Glomerular endothelial cell (primary cell): ENCODE measurements at places on chromosomes 13 and 19. TPM values are rescaled to one million over a fixed set of nuclear protein-coding genes. Genes with fewer than 3 reads are reported as not detected.

- DNase-seq: no peak
These were observed 14.6 kb upstream of the DNMT1 start for GRCh38 chr19:10209315-10209714.

Gene LSR
- 1.6 and 7.5 TPM in 2 replicates for total RNA-seq

Gene PRR22
- 0.29 and 0.76 TPM in 2 replicates for total RNA-seq

DNA sequence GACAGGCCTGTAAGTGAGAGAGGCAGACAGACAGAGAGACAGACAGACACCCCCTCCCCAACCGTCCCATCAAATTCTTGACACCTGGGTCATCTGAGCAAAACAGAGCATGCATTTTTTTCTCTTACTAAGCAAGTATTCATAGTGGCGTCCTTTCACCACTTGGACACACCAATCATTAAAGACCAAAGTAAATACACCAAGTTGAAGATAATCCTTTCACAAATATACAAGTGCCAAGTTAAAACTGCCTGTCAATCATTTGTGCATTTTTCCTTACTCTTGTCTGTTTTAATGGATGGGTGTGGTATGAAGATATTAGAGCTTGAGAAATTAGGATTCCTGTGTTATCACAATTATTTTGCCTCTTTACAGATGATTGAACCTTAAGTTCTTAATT, 337.3 kb downstream of the ATP8A2 start:
- no peak for DNase-seq

Gene RTBDN
- total RNA-seq: not detected in 2 replicates

DNA sequence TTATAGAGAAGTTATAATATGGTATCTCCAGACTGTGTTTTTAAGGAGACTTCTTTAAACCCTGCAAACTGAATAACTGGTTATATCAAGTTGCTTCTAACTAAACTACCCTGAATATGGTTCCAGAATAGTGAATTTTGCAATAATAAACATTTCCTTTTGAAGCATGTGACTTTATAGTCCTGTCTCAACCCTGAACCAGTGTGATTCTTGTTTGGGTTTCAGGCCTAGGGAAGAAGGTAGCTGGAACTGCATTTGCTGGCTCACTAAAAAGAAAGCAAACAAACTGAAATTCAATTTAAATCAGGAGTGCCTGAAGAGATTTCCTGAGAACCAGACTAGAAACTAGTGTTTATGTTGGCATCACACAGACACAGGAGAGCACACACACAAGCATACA, 4.9 kb downstream of the ARHGEF7 start:
- no peak for DNase-seq

DNA sequence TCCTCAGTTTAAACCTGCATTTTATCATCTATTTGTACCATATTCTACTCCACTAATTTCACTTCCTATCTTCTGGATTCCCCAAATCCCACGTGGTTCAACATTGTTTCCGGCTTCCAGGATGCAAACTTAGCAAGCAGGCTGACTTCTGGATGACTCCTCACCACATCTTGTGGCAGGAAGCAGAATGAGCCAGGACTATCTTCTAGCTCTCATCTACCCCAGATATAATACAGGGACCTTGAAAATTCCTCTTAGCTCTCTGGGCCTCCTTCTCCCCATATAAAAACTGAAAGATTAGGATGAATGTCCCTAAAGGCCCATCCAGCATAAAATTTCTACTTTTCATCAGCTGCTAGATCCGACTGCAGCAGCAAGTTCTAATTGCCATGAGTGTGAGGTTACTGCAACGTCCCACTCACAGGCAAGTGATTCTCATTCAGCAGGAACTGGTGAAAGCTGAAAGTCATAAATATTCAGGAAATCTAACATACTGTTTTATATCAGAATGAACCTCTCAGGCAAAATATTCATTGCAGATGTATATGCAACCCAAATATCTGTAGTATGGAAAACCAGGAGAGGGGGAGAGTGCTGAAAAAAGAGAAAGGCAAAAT, 93.4 kb downstream of the KCTD12 start:
- DNase-seq: no peak

Gene SOHLH2
- total RNA-seq: 0.64 TPM in 1 of 2 replicates, not detected in the other

DNA sequence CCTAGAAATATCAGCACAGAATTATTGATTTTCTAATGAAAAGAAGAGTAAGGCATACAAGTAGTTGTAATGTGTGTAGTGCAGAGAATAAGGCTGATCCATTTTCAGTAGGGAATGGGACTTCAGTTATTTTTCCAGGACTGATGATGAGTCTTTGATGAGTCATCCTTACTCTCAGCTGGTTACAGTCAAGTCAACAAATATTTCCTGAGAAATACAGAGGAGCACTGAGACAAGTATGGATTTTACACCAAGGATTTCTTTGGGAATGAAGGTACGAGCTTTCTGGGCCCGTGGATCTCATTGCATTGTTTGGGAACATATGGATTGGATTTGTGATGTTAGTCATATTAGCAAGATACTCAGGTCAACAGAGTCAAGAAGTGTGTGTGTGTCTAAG, 502.7 kb downstream of the FGF9 start:
- DNase-seq: no peak

- DNase-seq: no peak
These were observed 148.4 kb downstream of the AKAP11 start for GRCh38 chr13:42420304-42420703.

Gene PSG6
- total RNA-seq: not detected in 2 replicates

Gene ZNF714
- total RNA-seq: 2.9 and 5.8 TPM in 2 replicates

DNA sequence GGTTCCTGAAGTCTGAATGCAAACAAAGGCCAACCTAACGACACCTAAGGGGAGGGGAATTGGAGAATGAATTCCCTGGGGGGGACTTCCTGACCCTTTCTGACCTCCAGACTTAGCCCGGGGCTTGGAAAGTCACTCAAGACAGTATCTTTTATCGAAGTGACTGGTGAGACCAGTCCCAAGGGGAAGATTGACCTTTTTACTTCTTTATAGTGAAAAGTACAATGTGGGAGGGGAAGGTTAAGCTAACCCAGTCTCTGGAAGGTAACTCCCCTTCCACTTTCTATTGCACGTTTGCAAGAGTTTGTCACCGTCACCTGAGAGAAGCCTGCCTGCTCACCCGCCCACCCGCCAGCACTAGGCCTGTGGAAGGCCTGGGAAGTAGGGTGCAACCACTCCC, 111.9 kb downstream of the EFNB2 start:
- no peak for DNase-seq

DNA sequence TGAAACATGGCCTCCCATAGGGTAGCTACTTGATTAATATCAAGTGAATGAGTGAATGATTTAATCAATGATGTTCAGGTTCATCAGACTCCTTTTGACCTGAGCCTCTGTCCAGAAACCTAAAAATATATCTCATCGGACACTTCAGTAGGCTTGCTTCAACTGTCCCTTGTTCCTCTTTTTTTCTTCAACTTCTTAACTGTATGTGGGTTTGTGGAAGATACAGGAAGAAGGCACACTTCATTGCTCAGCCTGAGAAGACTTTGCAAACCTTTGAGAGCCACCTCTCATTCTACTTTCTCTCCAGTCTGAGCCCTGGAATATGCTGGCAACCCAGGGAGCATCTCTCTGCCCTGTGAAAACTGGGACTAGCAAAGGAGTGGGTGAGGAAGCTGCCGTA, 557.0 kb downstream of the FGF9 start:
- DNase-seq: no peak

GRCh38 chr19:28359431-28360414, 853.2 kb downstream of the UQCRFS1 start:
- DNase-seq: no peak

Gene SCEL
- not detected in 2 replicates for total RNA-seq

DNA sequence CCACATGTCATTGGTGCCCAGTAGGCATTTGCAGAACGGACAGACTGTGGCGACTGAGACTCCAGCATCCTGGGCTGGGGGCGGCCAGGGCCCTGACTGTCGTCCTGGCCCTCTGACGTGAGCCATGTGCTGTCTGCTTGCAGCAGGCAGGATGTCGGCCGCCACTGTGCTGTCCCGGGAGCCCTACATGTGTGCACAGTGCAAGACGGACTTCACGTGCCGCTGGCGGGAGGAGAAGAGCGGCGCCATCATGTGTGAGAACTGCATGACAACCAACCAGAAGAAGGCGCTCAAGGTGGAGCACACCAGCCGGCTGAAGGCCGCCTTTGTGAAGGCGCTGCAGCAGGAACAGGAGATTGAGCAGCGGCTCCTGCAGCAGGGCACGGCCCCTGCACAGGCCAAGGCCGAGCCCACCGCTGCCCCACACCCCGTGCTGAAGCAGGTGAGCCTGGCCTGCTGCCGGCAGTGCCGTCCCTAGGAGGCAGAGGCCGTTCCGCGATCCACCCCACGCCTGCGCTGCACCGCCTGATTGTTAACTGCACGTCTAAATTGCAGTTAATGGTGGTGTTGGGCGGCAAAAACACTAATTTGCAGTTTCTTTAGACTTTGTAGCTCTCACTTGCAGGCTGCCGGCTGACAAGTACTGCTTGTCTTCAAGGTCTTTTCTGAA, 14.2 kb downstream of the TSSK6 start:
- DNase-seq: no peak

- DNase-seq: no peak
These were observed 12.4 kb upstream of the CCDC9 start for GRCh38 chr19:47243776-47244547.

Gene PTH2
- not detected in 2 replicates for total RNA-seq

GRCh38 chr13:27355894-27356293, 68.5 kb upstream of the GTF3A start:
- no peak for DNase-seq

Gene ZNF737
- 8.0 and 12.8 TPM in 2 replicates for total RNA-seq

DNA sequence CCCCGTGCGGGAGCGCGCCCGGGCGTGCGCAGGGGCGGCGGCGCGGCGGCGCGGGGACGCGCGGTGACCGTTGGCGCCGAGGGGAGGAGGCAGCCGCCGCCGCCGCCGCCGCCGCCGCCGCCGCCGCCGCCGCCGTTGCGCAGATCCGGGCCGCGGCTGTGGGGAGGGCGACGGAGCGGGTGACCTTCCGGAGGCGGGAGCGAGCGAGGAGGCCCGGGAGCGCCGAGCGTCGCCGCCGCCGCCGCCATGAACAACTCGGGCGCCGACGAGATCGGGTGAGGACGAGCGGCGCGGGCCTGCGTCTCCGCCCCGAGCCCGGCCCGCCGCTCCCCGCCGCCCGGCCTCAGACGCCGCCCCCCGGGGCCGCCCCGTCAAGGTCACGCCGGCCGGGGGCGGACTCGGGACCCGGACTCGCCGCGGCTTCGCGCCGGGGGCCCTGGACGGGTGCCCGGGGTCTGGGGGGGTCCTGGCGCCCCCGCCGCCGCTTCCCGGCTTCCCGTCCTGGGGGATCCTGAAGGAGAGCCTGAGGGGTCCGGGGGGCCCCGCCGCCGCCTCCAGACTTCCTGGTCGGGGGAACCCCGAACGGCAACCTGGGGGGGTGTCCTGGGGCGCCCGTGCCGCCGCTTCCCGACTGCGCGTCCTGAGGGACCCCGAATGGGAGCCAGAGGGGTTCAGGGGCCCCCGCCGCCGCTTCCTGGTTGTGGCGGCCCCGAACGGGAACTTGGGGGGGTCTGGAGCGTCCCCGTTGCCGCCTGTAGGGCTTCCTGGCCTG, at the start of gene DAZAP1:
Gene DAZAP1 (plus strand): TSS at position 59 of the 772 bp plus-strand sequence. CDS start 188 bp downstream, at position 247.
- DNase-seq: no peak

Gene STOML3
- not detected in 2 replicates for total RNA-seq

- no peak for DNase-seq
These were observed 102.7 kb downstream of the RAB20 start for GRCh38 chr13:110458594-110459365.

DNA sequence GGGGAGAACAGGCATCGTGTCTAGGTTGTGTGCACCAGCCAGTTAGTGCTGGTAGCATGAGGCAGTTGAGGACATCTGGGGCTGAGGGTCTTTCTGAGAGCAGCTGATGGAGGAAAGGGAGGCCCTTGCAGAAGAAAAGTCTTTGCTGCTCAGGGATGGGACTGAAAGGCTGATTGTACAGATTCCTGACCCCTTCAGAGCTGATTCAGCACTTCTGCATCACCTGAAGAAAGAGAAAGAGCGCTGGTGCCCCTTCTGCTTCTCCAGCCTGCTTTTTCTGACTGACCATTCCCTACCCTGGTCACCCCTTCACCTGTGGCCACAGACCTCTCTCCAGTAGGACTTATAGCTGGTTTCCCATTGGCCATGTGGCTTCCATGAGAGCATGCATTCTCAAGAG, 476.2 kb downstream of the TSHZ3 start:
- no peak for DNase-seq

DNA sequence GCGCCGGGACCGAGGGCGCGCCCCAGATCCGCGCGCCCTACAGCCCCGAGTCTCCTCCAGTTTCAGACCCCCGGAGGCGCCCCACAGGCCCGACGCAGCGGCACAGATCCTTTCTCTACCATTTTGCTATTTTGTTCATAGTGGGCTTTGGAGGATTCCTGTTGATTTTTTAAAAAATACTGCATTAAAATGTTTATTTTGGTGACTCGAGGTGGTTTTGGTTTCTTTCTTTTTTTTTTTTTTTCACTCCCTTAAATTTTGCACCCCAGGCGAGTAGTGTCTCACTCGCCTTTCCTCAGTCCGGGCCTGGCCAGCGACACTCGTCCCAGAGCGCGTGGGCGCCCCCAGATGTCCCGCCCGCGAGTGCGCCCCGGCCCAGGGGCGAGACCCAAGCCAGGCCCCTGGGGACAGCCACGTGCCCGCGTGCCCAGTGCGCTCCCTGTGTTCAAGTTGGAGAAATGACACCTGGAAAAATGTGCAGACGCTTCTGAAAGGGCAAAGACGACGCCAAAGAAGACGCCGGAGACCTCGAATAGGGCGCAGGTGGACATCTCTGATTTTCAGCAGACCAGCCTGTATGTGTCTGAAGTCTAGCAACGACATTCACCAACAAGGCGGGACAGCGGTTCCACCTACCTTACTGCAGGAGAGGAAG, 471 bp upstream of the INSR start:
- DNase-seq: no peak

- DNase-seq: no peak
These were observed 7.1 kb downstream of the ATP11A start for GRCh38 chr13:112696869-112697465.

DNA sequence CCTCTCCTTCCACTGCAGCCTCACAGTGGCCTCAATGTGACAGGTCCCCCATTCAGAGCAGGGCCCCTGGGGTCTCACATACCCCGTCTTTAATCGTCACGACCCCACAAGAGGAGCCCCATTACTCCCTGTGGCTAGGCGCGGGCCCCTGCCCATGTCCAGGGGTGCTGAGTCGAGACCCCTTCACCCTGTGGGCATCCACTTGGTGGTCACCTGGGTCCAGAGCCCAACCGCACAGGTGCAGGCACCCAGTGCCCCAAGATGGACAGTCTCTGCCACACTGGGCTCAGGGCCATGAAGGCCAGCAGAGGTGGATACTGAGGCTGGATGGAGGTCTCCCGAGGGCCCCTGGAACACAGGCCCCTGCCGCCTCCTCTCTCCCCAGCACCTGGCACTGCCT, 3.0 kb downstream of the TMEM259 start:
- no peak for DNase-seq

Gene NKPD1
- total RNA-seq: 0.29 TPM in 2 replicates

- DNase-seq: peak; percentile 5
These were observed 830.2 kb upstream of the SPRY2 start for GRCh38 chr13:81171065-81171647.

DNA sequence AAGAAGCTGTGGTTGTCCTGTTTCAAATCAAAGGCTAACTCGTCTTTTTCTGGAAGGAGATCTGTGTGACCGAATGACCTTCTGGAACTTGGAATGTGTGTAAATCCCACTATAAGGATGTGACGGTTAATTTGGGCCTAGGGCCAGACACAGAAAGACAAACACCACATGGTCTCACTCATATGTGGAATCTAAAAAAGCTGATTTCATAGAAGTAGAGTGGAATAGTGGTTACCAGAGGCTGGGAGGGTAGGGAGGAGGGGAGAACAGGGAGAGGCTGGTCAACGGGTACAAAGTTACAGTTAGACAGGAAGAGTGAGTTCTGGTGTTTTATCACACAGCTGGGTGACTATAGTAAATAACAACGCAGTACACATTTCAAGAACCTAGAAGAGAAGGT, 39.3 kb upstream of the RGCC start:
- DNase-seq: no peak

GRCh38 chr13:95192998-95193397, 108.3 kb downstream of the ABCC4 start:
- DNase-seq: no peak
